ENCODE measurements at places on chromosomes 5 and 9.

- no peak for DNase-seq
Measured at GRCh38 chr5:107687937-107688336, 17.2 kb upstream of the EFNA5 start.

DNA sequence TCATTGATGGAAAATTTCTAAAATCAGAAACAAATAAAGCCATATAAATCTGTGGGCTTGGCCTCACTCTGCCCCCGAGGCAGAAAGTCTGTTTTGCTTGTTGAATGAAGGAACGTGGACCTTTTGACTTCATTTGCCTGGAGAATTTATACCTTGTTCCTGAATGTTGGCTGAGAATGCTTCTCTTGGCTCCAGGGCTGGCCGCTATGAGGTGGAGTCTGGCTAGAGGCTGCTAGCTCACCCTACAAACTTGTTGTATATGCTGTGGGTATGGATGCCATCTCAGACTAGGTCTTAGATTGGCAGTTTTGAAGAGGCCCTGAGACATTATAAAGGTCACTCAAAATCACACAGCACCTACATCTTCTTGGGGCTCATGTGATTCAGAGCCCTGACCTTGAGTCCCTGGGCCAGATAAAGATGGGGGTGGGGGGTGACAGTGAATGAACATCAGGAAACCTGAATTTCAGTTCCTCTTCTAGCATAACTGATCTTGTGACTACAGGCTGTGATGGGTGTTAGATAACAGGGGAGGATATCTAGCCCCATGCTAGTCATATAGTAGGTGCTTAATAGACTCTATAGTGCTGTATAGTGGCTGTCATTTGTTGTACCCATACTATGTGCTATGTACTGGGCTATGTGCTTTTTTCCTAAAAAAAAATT lies 2.8 kb downstream of the GM2A start:
- DNase-seq, result no peak

- no peak for DNase-seq
Measured at GRCh38 chr9:94909965-94910730, 183.6 kb downstream of the AOPEP start.

GRCh38 chr9:99124534-99125255 lies 19.8 kb downstream of the TGFBR1 start:
- no peak for DNase-seq

- DNase-seq, result no peak
Measured at GRCh38 chr9:93244101-93244500, 60.2 kb downstream of the WNK2 start.

Measured in NCI-H1436 treated with DMSO at 0.1 percent for 48 hours (cell line).